Hindlimb muscle (tissue), 1 donor: ENCODE measurements at places on chromosomes 4 and X. TPM values are rescaled to one million over a fixed set of nuclear protein-coding genes. Genes with fewer than 3 reads are reported as not detected.

DNA sequence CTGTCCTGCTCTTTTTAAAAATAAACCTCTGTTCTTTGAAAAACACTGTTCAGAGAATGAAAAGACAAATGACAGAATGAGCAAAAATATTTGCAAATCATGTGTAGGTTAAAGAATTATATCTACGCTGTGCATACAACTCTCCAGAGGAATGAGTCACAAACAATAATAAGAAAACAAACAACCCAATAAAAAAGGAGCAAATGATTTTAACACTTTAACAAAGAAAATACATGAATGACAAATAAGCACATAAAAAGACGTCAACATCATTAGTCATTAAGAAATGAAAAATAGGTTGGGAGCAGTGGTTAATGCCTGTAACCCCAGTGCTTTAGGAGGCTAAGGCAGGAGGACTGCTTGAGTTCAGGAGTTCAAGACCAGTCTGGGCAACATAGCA, 21.1 kb upstream of the LRCH2 start:
- no peak for DNase-seq

GRCh38 chrX:73562984-73563737, at the start of gene CHIC1:
CHIC1 (plus strand) TSS chrX:73563197; CDS start chrX:73563285, 88 bp downstream.
- peak; percentile 73 for DNase-seq

GRCh38 chr4:10639100-10639499, 45.5 kb downstream of the CLNK start:
- no peak for DNase-seq

- DNase-seq: no peak
These were observed 38.5 kb upstream of the BOD1L1 start for GRCh38 chr4:13665701-13666660.

DNA sequence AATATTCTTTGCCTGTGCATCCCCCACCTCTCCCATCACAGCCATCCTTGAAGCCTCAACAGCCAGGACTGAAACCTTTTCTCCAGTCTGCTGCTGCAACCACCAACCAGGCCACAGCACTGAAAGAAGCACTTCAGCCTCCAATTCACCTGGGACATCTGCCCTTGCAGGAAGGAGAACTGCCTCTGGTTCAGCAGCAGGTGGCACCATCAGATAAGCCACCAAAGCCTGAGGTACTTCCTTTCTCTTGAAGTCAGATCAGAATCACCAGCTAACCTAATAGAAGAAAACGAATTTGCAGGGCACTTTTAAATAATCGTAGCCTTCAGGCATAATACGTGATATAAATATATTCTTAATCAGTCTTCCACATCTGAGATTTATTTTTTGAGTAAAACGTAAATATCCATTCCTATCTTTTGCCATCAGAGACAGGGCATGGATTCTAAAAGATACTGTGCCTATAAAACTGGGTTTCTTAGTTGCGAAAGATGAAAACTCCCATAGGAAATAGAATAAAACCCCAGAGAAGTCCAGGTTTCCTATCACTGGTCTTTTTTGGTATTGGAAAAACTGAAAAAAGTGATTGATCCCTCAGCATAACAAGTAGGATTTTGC, 9.5 kb downstream of the AMBN start:
- DNase-seq: no peak

Gene BMX
- 2.3 TPM for polyA plus RNA-seq

Gene IL9R
- 0.32 TPM for polyA plus RNA-seq

Gene RBM46
- polyA plus RNA-seq: 0.22 TPM

Gene KLHL4
- 9.4 TPM for polyA plus RNA-seq

Gene CHRDL1
- polyA plus RNA-seq: 5.1 TPM

Gene RASGEF1B
- polyA plus RNA-seq: 5.1 TPM

Gene PORCN
- 3.1 TPM for polyA plus RNA-seq

Gene CFAP99
- not detected for polyA plus RNA-seq
